ENCODE measurements at places on chromosomes 2 and 18.

DNA sequence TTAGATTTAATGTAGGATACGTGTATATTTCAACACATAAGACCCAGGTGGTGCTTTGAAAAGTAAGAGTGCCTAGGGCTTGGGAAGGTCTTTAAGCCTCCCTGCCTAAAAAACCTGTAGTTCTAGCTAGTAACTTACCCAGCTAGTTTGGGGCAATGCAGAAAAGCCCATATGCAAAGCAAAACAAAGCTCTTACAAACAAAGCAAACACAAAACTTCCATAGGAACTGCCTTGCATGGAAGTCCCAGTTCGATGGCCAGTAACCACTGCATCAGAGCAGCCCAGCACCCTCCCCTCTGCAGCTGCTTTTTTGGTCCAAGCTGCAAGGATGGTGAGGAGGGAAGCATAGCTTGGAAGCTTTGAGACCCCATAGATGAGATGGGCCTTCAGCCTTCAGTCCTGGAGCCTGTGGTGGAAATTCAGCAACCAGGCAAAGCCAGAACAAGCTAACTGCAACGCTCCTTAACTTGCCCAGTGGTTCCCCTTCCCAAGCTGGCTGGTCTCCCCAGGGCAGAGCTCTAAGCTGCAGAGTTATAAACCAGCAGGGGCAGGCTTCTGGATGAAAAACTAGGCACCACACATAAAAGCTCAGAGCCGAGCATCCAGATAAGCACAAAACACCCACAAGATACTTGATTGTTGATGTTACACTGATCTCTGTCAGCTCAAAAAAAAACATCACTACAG is 16.2 kb downstream of the C2orf76 start:
- DNase-seq: no peak

DNA sequence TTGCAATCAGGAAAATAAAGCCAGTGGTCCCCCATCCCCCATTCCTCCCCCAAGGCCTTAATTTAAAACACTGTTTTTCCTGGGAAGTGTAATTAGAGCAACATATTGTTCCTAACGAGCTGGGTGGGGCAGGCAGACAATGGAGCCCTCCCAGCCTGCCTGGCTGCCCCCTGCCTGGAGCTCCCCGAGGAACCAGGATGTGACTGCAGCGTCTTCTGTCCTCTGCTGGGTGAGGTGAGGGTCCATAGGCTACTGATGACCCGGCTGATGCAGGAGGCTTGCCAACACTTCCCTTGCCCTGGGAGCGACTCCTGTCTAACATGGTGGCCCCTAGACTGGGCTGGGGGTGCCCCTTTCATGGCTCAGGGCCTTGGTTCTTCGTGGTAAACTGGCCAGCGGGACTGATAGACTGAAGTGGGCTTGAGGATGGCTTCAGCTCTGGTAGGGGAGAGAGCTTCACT is 152.4 kb downstream of the DYSF start:
- DNase-seq: no peak

DNA sequence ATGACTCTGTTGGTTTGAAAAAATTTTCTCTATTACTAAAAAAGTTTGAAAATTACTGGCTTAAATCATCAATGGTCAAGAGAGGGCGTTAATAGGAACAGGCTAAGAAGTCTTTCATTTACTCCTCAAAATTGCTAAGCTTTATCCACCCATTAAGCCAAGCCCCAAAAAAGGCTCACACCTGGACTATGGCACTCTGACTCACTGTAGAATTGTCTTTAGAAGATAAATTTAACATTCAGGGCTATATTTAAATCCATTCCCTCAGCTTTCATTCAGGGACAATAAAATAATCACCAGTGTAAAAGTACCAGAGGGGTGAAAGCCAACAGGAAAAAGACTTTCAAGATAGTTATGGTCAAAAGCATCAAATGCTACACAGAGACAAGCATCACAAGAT is 80.0 kb downstream of the SESTD1 start:
- DNase-seq: no peak

DNA sequence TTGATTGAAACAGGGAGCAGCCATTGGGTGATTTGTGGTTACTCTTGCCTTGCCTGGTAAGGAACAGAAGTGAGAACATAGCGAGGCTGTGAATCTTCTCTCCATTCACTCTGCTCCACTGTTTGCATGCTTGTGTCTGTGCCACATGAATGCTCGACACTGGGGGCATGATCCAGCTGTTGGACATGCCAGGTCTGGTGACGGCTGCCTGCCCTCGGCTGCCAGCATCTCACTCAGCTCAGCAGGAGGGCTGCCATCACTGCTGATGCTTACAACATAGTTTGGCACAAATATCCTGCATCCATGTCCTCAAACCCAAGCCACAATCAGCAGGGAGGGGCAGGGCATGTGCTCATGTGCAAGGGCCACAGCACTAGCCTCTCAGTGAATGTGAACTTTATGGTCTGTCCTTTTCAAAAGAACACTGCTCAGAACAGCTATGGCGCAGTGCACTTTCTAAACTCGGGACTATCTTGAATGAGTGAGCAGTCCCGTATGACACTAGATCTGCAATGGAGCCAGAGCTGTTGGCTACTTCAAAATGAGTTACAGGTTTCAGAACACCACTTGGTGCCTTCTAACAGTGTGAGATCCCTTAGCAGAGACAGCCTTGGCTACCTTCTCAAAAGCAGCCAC is 126.3 kb downstream of the NRP2 start:
- no peak for DNase-seq

GRCh38 chr18:67428158-67428557 is 88.4 kb downstream of the DSEL start:
- DNase-seq: no peak

DNA sequence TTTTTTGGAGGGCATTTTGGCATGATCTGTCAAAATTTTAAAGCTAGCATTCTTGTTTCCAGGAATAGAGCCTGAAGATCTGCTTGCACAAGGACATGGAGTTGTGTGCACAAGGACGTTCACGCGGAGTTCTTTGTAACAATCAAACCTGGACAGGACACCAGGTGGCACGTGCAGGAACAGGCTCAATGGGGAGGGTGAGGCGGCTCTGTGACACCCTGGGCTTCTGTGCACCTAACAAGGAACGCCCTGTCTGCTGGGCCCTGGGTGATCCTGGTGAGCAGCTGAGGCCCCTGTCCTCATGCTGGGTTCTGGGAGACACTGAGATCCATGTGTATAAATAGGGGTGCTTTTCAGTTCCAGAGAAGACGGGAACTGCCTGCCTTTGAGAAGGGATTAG is 93.1 kb upstream of the PXDN start:
- DNase-seq: no peak

DNA sequence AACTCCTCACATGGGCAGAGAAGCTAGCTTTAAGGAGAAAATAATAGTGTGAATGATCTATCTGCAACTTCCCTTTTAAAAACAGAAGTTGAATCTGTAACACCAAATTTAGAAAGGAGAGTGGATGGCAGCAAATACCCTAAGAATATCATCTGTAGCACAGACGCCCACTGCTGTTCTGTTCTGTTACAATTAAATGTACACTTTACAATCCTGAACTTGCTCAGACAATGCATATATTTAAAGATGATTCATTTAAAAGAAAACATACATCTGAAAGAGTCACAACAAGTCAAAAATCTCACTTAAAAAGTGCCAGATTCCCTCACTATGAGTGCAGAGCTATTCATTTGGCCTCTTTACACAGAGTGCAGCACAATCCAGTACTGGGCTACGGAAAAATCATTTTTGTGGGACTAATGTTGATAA is 8.0 kb upstream of the SERTAD2 start:
- no peak for DNase-seq

DNA sequence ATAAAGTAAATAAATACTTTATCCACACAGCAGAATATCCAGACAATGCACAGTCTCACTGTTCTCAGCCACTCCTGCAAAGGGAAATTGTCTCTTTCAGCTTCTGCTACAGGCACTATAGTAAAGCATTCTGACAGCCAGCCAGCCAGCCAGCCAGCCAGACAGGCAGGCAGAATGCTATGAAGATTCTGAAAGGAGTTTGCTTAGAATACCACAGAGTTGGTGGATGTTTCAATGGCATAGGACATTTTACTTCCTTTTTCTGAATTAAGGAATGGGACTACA is 116.1 kb upstream of the CYP26B1 start:
- DNase-seq: no peak

Data from stimulated activated CD4-positive, alpha-beta T cell treated with anti-CD3 and anti-CD28 coated beads, TNF-alpha, amount 100 ng/mL, for 24 hours (primary cell).